ENCODE measurements at places on chromosomes 2 and 18.

DNA sequence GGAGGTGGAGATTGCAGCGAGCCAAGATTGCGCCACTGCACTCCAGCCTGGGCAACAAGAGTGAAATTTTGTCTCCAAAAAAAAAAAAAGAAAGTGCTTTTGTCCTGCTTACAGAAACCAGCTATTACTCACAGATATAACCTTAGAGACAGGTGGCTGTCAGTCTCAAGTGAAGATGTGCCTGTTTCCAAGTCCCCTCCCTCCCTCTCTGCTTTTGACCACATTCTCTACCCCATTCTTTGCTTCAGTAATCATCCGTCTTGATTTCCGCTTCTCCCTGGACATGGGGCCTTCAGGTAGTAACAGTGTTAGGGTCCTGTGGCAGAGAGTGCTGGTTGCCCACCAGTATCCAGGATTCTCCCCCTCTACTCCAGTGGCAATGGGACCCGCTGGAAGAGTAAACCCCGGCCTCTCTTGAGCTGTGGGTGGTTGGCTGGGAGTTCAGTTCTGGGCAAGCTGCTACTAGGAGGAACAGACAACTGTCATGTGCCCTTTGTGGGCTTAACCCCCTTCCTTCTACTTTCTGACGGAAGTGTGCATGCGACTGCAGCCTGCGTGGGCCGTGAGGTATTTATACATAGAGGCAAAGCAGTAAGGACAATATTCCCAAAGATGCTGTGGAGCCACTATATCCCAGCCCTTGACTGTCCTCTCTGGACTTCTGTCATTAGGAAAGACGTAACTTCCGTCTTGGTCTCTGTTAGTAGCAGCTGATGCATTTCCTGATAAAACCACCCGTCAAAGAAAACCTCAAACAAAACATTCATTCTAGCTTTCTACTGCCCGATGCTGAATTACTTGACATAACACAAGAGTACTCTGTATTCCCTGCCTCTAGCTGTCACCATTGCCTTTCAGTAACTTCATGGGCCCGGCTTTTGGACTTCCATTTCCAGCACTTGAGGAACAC lies 17.8 kb downstream of the PDCL3 start:
- DNase-seq: peak; percentile 50

- no peak for DNase-seq
These were observed 100.6 kb downstream of the RNF144A start for GRCh38 chr2:7017671-7018281.

DNA sequence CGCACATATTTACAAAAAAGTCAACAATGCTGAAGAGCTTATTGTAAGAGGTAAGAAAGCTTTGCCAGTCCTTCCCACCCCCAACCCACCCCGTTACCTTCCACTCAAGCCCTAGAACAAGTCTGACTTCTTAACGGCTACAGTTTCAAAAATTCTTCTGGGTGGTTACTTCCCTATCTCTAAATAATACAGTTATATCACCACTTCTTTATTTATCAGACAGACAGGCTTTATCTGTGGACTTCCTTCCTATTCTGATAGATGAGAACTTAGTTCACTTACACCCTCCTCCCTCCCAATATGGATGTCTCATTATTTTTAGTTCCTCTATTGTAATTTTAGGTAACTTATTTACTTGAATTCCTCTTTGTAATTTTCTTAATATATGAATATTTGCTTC lies 26.7 kb upstream of the ACTR3 start:
- no peak for DNase-seq

GRCh38 chr2:139359818-139360217 lies 579.6 kb upstream of the NXPH2 start:
- DNase-seq: no peak

GRCh38 chr2:96136129-96136720 lies 2.1 kb downstream of the ASTL start:
- DNase-seq: no peak

DNA sequence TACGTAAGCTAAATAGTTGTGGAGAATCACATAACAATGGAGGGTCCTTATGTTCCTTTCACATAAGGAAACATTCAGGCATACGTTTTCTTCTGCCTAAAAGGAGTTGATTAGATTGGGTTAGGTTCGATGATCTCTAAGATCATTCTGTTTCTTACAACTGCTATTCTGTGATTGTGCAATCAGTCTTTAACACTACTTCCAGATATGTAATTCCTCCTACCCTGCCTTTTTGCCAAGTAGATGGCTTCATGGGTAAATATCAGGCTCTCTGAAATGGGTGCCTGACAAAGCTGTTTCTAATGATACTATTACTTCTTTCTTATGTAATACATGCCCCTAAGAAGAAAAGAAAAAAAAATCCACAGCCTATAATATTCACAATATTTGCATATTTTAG lies 321.5 kb downstream of the XIRP2 start:
- DNase-seq: no peak

DNA sequence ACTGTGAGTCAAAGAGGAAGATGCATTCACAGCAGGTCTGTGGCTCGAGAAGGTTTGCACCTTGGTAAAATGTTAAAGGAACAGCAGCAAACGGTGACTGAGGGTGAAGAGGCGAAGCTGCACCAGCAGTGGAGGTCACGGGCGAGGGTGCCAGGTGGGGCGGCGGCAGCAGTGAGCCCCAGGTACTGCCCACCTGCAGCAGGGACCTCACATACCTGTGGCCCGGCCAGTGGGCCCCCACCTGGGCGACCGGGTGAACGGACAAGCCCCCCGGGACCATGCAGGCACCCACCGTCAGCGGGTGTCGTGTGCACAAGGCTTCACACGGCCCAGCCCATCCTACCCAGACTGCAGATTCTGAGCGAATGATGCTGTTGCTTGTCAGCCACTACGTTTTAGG lies 23.6 kb upstream of the KCNG2 start:
- DNase-seq: no peak

GRCh38 chr2:30405260-30405605 lies 41.8 kb upstream of the LCLAT1 start:
- DNase-seq: no peak

DNA sequence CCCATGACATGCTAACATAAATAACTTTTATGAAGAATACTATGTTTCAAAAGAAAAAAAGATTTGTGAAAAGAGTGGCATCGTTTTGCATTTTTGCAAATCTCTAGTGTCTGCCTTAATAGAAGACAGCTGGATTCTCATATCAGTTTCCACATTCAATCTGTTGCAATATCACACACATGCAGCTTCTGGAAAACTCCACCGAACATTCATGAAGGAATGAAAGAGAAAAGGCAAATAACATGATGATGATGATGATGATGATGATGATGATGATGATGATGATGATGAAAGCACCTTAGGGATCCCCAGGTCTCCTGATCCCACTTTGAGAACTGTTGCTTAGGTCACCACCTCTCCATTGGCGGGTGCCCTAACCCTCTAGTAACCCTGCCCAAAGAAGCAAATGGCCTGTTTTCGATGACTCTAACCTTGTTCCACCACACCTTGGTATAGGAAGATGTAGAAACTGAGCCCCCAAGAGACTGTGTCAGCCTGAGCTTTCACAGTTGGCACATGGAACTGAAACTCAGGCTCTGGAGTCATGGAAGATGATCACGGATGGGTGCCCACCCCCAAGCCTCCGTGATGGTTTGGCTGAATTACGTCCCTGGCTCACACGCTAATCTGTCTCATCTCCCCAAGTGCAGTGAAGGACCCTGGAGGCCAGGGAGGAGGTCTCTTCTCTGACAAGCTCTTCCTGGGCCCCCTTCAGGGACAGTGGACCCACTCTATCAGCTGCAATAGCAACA lies 80.1 kb upstream of the SMAD7 start:
- DNase-seq: no peak

DNA sequence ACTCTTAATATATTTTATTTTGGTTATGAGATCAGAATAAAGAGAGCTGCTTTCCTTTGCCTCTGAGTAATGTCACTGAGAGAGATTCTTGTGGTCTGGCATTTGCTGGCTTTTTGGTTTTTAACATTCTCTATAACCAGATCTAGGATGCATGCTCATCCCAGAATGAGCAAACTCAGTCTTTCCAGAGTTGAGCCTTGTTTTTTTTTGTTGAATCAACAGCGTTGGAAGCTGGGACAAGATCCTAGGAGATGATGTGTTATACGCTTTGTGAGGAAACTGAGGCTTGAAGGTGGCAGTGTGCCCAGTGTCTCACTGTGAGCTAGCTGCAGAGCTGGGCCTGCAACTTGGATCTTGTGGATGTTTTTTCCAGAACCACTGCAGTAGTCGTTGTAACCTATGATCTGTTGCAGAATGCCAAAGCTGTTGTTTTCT lies 19.5 kb downstream of the MYO1B start:
- no peak for DNase-seq

GRCh38 chr2:191556463-191556862 lies 121.5 kb upstream of the NABP1 start:
- no peak for DNase-seq

DNA sequence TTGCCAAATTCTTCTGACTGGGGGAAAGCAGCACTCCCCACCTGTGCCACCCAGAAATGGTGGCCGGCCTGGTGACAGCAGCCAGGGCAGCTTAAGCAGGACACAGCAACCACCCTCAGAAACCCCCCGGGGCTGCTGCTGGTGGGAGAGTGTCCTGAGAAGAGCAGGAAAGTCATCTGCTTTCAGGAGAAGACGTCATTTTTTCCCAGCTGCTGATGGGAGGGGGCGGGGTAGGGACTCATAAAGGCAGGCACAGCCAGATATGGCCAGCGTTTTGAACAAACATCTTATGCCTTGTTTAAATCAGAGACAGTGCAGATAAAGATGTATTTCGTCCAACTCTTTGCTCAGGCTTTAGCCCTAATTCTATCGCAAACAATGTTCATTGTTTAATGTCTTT lies 139.5 kb downstream of the LRRC30 start:
- no peak for DNase-seq

DNA sequence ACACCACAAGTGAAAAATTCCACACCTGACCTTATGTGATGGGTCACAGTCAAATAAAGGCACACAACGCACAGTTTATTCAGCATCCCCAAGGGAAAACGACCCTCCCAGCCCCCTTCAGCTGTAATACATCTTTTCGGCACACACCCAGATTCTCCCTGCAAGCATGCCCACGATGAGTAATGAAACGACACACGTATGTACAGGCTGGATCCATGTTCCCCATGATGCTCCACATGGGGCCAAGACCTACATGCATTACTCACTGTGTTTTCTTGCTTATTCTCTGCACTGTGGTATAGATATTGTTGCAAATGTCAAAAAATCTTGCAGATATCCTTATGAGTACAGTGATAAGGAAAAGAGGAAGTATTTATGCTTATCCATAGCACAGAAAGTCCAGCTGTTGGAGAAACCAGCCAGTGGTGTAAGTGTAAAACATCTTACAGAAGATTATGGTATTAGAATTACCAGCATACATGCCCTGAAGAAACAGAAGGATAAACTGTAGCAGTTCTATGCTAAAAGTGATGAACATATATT lies 32.5 kb upstream of the SGPP2 start:
- no peak for DNase-seq

DNA sequence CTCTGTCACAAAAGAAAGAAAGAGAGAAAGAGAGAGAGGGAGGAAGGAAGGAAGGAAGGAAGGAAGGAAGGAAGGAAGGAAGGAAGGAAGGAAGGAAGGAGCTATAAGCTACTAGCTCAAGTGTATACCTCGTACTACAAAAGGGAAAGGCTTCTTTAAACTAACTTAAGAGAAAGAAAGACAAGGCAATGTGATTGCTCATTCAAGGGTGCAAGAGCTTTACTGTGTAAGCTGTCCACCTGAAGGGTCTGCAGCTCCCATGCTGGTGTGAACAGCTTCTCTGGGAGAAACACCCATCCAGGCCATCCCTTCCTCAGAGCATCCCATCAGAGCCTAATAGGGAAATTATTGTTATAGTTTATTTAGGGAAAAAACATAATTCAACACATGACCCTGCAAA lies 286.1 kb upstream of the ID2 start:
- DNase-seq: no peak
